CD4-positive, alpha-beta T cell treated with Interleukin-12 subunit alpha and Interleukin-12 subunit beta, for 1 hour (primary cell): ENCODE measurements at places on chromosomes 13 and 19.

DNA sequence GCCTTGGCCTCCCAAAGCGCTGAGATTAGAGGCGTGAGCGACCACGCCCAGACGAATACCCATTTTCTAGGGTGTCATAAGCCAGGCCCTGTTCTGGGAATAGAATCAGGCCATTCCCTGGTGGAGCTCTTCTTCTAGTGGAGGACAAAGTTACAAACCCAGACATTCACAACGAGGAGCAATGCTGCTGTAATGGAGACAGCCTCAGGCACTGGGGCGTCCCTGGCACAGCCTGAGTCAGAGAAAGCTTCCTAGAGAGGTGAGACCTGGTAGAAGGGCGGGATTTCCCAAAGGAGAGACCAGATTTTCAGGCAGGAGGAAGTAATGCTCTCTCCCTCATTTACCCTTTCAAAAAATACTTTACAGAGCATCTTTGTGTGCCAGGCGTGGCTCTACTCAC, 12.7 kb downstream of the PRKCG start:
- no peak for DNase-seq

- DNase-seq: no peak
Measured at GRCh38 chr19:29529646-29530539, 4.1 kb downstream of the VSTM2B start.

GRCh38 chr19:51361239-51361638, 4.9 kb downstream of the ETFB start:
- no peak for DNase-seq

GRCh38 chr13:32986552-32986951, 29.7 kb upstream of the KL start:
- DNase-seq: no peak

DNA sequence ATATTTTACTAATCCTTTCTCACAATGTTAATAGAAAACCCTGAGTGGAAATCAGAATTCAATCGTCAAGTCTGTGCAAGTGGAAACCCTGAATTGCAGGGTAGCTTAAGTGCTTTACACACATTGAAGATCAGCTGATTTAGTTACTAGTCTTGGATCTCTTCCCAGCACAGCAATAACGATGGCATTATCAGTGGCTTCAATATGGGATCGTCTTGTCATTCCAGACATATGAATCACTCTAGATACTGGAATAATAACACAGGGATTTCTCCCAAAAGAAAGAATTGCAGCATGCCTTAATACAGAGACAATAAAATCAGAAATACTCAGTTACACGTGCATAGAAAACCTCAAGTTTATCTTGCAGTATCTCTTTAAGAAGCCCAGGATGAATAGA, 12.6 kb upstream of the METTL21C start:
- no peak for DNase-seq

- DNase-seq: no peak
Measured at GRCh38 chr19:3469638-3470499, 10.5 kb downstream of the SMIM24 start.
